ENCODE measurements at places on chromosomes 7 and 10.

GRCh38 chr7:31924251-31924650, 146.0 kb downstream of the PDE1C start:
- no peak for DNase-seq

GRCh38 chr10:12589291-12589690, 239.9 kb downstream of the CAMK1D start:
- no peak for DNase-seq

- DNase-seq, result no peak
Measured at GRCh38 chr10:127939786-127940330, 33.0 kb downstream of the PTPRE start.

GRCh38 chr10:8489232-8489631, 434.7 kb downstream of the GATA3 start:
- no peak for DNase-seq

DNA sequence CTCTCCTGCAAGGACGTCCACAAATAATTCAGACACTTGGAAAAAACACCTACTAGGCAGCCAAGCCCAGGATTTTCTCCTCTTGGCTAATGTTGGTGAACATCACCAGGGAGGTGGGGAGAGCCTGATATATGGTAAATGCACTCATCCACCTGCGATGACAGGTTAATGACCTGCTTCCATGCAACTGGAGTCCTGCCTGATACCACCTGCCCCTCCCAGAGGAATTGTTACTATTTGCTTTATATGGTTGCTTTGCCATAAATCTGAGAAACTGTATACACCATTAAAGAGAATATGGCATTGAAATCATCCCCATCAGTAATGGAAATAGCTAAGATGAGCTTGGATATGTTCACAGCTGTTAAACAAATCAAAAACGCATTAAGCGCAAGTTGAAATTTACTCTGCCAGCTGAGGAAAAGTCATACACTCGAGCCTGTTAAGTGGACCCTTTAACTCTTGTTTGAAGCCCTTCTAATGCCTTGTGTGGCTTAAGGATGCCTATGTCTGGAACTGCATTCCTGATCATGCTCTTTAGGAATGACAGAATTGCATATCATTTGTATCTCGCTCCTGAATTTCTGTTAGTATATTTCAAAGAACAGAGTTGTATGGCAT, 208.3 kb downstream of the PRPF18 start:
- DNase-seq, result no peak

GRCh38 chr7:41994036-41994745, 242.8 kb downstream of the GLI3 start:
- DNase-seq, result no peak

DNA sequence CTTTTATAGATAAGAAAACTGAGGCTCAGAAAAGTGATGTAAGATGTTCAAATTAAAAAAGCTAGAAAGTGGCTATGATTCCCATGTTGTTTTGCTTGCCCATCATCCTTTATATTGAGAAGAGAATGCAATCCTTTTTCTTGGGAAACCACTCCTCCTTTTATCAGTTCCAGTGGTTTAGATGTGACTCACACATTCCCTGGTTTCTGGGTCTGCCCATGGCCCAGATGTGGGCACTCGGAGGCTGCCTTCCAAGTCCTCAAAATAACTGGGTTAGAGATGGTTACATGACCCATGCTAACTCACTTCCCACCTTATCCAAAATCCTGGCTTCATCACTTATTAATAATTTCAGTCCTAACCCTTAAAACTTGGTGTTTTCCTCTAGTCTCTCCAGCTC, 550.0 kb downstream of the MDFIC start:
- no peak for DNase-seq

GRCh38 chr10:105585171-105585570, 944.1 kb downstream of the SORCS3 start:
- no peak for DNase-seq

DNA sequence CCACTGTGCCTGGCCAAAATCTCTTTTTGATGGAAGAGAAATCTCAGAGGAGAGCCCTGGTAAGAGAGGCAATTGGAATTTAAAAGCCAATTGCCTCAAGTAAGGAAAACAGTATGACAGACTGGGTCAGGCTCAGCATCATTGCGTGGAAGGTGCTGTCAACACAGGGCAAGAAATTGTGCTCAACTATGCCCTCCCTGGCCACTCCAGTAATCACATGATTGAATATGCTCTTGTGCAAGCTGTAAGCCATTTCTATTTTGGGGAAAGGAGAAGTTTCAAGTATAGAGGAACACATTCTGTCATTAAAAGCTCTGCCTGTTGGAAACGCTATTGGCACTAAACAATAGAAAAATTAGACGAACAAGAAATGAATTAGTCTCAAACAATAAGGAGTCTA, 1127.7 kb downstream of the REEP3 start:
- DNase-seq, result no peak

- no peak for DNase-seq
Measured at GRCh38 chr10:17144032-17144431, 14.4 kb upstream of the CUBN start.

DNA sequence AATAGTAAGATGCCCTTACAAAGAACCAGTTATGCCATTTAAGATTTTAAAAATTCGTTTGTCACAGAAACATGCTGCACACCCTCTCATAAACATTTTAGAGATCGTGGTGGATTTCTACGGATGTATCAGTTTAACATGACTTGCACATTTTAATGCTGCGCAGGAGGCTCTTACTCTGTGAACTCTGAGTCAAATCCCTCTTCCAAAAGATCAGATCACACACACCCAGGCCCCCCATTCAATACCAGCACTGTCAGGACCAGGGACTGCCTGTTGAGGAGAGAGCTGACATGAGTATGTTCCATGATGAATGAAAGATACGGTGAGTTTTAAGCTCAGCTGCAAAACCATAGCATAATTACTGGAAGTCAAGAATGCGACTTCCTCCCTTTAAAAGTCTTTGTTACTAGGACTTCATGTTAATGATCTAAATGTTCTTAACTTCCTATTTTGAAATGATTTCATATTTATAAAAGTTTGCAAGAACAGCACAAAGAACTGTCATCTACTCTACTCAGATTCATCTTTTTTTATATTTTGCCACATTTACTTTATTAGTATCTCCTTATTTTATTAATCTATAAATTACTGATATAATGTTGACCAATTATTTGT, 500.2 kb downstream of the GLRX3 start:
- DNase-seq, result no peak

DNA sequence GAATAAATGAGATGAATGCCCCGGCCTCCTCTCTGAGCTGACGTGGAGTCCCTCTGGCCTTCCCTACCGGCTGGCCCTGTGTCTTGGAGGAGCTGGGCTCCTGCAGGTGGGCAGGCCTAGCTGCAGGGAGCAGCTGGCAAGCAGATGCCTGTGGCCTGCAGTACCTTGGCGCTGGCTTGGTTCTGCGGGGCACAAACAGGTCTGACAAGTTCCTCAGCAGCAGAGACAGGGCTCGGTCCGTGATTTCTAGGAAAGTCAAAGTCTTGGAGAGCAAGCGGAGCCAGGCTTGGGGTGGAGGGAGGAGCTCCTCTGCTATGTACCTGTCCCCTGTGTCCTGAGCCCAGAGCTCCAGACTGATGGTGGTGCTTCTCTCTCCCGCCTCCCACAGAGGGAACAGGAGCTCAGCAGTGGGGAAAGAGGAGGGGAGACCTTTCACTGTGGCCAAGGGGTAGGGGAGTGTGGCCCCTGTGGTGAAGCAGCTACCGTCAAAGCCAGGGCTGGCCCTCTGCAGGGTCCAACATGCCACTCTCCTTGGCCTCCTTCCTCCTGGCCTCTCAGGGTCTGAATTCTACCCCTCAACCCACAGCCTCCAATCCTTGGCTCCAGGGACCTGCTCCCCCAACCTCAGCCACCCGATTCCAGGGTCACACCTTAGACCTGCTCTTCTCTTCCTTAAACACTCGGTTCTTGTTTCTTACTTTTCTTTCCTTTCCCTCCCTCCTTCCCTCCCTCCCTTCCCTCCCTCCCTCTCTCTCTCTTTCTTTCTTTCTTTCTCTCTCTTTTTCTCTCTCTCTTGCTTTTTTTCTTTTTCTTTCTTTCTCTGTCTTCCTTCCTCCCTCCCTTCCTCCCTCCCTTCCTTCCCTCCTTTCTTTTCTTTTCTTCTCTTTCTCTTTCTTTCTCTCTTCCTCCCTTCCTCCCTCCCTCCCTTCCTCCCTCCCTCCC, 20.1 kb downstream of the MYL10 start:
- no peak for DNase-seq

GRCh38 chr7:115672024-115672423, 358.5 kb downstream of the TFEC start:
- DNase-seq, result no peak

GRCh38 chr7:105860793-105861192, 15.6 kb downstream of the ATXN7L1 start:
- no peak for DNase-seq

- no peak for DNase-seq
Measured at GRCh38 chr10:79454259-79454658, 8.8 kb upstream of the ZCCHC24 start.

GRCh38 chr10:71998119-71998839, 34.1 kb downstream of the CHST3 start:
- no peak for DNase-seq

GRCh38 chr7:137081321-137082093, 213.1 kb downstream of the CHRM2 start:
- no peak for DNase-seq

- DNase-seq, result no peak
Measured at GRCh38 chr7:101507791-101508252, 121.3 kb downstream of the MYL10 start.

DNA sequence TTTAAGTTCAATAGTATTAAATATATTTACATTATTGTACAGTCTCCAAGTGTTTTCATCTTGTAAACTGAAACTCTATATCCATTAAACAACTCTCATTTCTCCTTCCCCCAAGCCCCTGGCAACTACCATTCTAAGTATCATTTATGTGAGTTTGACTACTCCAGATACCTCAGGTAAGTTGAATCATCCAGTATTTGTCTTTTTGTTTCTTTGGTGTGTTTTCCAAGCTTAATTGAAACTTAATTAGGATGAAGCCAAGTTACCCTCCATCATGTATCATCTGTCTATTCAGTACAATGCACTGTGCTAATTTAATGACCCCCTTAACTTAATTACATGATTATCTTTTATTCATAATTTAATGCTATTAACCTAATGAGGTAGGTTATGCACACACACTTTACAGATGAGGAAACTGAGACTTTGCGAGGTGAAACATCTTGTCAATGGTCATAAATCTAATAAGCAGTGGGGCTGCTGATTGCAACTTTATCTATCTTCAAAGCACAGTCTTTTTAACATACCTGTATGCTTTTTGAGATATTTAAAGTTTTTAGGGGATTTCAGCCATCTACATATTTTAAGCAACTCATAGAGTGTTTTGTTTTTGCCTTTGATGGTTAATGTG, 663 bp downstream of the MACC1 start:
- no peak for DNase-seq

- DNase-seq, result no peak
Measured at GRCh38 chr7:127021019-127021738, 231.6 kb downstream of the GRM8 start.

DNA sequence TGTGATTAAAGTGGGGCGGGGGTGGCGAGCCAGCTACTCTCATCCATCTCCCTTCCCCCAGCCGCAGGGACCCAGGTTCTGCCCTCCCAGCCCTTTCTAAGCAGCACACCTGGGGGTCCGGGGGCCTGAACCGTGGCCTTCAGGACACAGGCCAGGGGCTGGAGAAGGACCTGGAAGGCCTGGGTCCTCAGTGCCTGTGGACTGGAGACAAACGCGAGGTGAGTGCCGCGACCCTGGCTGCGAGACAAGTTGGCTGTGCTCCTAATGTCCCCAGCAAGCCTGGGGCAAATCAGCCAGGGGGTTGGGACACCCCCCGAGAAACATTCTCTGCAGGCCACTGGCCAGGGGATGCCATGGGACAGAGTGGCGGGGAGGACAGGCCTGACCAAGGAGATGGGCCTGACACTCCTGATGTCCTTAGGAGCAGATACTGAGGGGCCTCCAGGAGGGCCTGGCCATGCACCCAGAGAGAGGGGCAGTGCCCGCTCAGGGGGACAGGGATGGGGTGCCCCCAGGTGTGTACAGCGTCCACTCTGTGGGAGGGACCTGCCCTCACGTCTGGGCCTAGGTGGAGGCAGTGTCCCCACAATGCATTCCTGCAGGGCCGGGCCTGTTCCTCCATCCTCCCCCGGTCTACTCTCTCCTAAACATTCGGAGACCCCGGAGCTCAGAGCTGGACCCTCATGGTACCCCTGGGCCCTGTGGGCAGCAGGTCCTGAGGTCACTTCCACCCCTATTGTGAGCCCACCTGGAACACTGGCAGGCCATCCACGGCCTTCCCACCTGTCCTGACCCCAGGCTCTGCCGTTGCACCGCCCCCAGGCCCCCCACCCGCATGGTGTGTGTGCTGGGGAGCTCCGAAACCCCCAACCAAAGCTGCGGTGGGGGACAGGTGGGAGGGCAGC, 13.1 kb downstream of the BRAT1 start:
- no peak for DNase-seq
